AG04449 (cell line): ENCODE measurements at places on chromosomes 7 and 10.

DNA sequence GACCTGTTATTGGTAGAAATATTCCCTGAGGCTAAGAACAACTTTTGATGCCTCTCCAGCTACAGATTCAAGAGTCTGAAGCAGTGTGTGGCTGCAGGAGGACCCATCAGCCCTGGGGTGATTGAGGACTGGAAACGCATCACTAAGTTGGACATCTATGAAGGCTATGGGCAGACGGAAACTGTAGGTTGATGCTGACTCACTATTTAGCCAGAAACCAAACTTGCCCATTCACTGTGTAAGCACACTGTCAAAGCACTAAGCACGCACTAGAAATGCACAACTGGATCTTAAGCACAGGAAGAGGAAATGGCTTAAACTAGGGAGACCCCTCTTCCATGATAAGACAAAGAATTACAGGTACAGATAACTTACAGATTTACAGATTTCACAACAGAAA lies 20.8 kb downstream of the ACSM6 start:
- DNase-seq: no peak

- DNase-seq: no peak
Measured at GRCh38 chr7:105682341-105683060, 101.2 kb upstream of the EFCAB10 start.

DNA sequence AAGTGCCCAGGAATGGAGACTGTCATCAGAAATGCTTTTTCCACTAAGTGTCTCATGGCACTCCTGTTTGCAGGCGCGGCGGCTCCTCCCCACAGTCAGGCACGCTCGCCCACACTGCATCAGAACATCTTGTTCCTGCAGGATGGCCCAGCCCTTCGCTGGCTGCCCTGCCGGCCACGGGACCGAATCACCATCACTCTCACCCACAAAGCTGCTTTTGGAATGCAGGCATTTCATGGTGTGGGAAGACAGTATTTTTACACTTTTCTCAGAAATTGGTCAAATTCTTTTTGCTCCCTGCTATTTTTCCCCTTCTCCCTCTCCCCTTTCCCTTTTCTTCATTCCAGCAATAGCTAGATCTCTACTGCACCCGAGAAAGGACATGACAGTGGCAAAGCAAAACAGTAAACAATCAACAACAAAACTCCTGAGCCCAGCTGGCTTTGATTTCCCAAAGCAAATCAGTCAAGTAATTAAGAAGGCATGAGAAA lies 176.1 kb upstream of the TNS3 start:
- DNase-seq: peak; percentile 70

GRCh38 chr7:34687529-34687928 lies 29.5 kb downstream of the NPSR1 start:
- DNase-seq: no peak

DNA sequence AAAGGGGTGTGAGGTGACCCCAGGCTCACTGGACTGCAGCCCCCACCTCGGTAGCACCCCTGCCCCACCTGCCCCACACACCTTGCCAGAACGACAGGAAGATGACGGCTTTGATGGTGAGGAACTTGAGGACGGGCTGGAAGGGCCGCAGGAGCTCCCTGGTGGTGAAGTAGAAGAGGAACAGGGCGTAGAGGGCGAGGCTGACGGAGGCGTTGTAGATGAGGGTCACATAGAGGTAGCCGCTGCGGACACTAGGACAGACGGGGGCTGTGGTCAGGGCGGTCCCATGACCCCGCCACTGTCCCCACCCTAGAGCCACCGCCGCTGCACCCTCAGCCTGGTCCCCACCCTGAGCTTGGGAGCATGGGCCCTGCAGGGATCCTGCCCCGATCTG lies 7.6 kb downstream of the TMEM184A start:
- no peak for DNase-seq

- DNase-seq: no peak
Measured at GRCh38 chr10:88428442-88428841, 154.7 kb downstream of the RNLS start.

DNA sequence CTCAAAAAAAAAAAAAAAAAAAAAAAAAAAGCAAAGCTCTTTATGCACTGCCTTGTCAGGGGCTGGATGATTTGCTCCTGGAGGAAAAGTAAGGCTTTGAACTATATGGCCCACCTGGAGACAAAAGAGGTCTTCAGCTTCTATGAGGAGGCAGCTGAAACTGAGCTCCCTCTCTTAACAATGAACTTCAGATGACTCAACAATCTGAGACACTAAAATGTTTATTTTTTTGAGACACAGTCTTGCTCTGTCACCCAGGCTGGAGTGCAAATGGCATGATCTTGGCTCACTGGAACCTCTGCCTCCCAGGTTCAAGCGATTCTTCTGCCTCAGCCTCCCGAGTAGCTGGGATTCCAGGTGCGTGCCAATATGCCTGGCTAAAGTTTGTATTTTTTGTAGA lies 36.7 kb downstream of the RAB19 start:
- DNase-seq: no peak

- no peak for DNase-seq
Measured at GRCh38 chr10:478471-479245, 210.8 kb downstream of the DIP2C start.

GRCh38 chr10:77644557-77645243 lies 7.1 kb upstream of the KCNMA1 start:
- DNase-seq: no peak

- no peak for DNase-seq
Measured at GRCh38 chr10:72295330-72295910, 21.7 kb downstream of the DDIT4 start.

- no peak for DNase-seq
Measured at GRCh38 chr10:22230158-22230833, 12.5 kb upstream of the EBLN1 start.

DNA sequence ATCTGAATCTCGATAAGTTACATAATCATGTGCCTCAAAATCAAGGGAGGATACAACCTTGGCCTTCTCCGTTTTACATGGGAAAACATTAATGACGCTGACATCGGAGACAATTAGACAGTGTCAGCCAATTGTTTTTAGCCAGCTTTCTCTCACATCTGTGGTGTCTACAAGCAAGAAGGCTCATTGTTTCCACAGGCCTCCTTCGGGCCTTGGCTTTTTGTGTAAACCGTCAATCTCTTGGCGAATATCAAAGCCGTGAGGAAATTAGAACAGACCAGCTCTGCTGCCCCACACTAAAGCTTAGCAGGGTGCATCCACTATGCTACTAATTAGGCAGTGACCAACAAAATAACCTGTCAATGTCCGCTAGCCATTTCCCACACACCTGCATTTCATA lies 43.2 kb downstream of the VAX1 start:
- no peak for DNase-seq

DNA sequence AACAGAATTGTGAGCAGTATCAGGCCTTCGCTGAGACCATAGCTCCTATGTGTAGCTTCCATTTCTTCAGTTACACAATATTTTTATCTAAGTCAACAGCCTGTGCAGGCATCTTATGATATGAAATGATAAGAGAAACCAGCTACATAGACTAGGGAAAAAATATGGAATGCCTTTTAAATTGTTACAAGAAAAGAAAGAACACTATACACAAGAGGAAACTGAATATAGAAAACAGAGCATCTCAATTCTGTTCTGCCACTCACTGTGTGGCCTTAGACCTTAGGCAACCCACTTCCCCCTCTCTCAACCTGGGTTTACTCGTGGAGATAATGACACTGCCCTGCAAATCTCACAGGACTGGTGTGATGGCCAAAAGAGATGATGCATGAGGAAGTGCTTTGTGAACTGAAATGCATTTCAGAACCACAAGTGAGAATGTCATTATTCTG lies 132.9 kb downstream of the LRRN3 start:
- DNase-seq: no peak

- no peak for DNase-seq
Measured at GRCh38 chr7:15593382-15593781, 31.6 kb upstream of the AGMO start.

GRCh38 chr10:68934994-68935393 lies 21.0 kb upstream of the DDX21 start:
- DNase-seq: no peak

- no peak for DNase-seq
Measured at GRCh38 chr10:13728898-13729535, 142.3 kb downstream of the PRPF18 start.

GRCh38 chr7:51077987-51078370 lies 238.6 kb downstream of the COBL start:
- DNase-seq: no peak

GRCh38 chr7:150373049-150373801 lies 4.6 kb downstream of the REPIN1 start:
- no peak for DNase-seq

DNA sequence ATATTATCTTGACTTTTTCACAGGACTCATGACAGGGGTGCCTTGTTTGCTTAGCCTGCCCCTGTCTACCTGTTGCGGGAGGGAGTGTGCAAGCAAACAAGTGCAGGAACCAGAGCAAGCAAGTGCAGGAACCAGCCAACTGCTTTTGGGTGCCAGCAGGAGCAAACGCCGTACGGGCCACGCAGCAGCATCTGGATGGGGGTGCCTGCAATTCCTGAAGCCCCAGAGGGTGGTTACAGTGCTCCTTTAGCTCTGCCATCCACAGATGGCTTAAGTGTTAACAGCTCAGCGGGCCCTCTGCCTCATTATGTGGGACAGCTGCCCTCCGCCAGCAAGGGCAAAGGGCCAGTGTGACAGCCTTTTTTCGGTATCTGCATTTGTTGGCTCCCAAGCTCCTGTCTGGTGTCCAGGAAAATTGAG lies 83.5 kb downstream of the MICU1 start:
- no peak for DNase-seq

GRCh38 chr10:126108693-126109092 lies 212.3 kb downstream of the FANK1 start:
- DNase-seq: no peak

- no peak for DNase-seq
Measured at GRCh38 chr7:140206616-140207389, 30.0 kb upstream of the KDM7A start.

GRCh38 chr7:70660154-70660818 lies 471.7 kb upstream of the GALNT17 start:
- DNase-seq: no peak

DNA sequence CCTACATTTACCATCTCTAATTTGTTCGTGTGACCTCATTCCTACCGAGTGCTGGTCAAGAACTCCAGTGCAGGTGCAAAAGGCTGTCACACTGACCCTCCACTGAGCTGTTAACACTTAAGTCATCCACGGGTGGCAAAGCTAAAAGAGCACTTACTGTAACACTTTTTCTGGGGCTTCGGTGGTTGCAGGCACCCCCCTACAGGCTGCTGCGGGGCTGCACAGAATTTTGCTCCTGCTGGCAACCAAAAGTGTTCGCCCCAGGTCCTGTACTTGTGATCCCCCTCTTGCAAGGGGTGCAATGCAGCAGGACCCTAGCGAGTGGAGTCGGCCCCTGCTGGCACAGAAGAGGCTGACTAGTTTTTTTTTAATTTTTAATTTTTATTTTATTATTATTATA lies 298.9 kb upstream of the CNTNAP2 start:
- DNase-seq: no peak

GRCh38 chr10:51910189-51910588 lies 210.8 kb upstream of the CSTF2T start:
- DNase-seq: no peak

GRCh38 chr10:11218395-11218794 lies 200.7 kb downstream of the CELF2 start:
- no peak for DNase-seq

- DNase-seq: no peak
Measured at GRCh38 chr7:122618585-122619189, 80.2 kb downstream of the RNF133 start.

GRCh38 chr7:117048882-117049281 lies 95.6 kb downstream of the ST7 start:
- no peak for DNase-seq

- peak; percentile 78 for DNase-seq
Measured at GRCh38 chr7:77887567-77887966, 89.0 kb downstream of the PHTF2 start.

GRCh38 chr7:16065939-16066338 lies 355.4 kb downstream of the CRPPA start:
- DNase-seq: no peak

DNA sequence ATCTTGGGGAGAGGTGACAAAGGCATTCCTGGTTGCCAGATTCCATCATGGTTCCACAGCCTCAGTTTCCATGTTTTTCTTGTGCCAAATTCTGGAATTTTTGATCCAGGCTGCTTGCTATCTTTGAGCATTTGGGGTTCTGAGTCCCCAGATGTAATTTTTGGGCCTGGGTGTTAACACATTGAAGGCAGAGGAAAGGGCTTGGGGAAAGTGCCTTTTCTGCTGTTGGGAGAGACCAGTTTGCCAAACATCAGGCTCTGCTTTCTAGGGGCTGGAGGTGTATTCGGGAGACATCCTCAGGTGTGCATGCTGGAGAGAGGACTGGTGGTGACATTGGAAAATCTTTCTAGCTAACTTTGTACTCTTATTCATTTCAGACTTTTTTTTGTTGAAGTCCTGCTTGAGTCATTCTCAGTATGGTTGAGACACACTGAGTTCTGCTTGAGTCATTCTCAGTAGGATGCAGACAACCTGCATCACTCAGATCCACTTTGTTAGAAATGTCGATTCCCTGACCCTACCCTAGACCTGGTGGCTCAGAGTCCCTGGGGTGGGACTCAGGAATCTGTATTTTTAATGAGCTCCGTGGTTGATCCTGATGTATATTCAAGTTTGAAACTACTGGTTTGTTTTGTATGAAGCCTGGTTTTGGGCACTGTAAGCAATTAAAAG lies 101.0 kb downstream of the LRMDA start:
- no peak for DNase-seq

GRCh38 chr7:95642173-95642572 lies 45.9 kb upstream of the PDK4 start:
- DNase-seq: no peak

- no peak for DNase-seq
Measured at GRCh38 chr7:45984386-45985295, 63.6 kb upstream of the IGFBP3 start.

GRCh38 chr7:13105209-13105608 lies 417.8 kb downstream of the ARL4A start:
- no peak for DNase-seq

- DNase-seq: no peak
Measured at GRCh38 chr7:105230486-105230885, 158.2 kb downstream of the SRPK2 start.

- DNase-seq: no peak
Measured at GRCh38 chr10:48463318-48464003, 141.4 kb downstream of the ARHGAP22 start.

GRCh38 chr7:1758859-1759521 lies 88.9 kb downstream of the ELFN1 start:
- DNase-seq: no peak

- no peak for DNase-seq
Measured at GRCh38 chr10:97025613-97026242, 160.0 kb downstream of the SLIT1 start.
